Omental fat pad (tissue), 4 donors: ENCODE measurements at places on chromosomes 12 and 14. TPM values are rescaled to one million over a fixed set of nuclear protein-coding genes. Genes with fewer than 3 reads are reported as not detected.

The RERGL gene
- not detected for total RNA-seq

The TAS2R9 gene
- not detected for total RNA-seq

GRCh38 chr14:52413729-52414408, 99.8 kb downstream of the PTGER2 start:
- no peak for DNase-seq

DNA sequence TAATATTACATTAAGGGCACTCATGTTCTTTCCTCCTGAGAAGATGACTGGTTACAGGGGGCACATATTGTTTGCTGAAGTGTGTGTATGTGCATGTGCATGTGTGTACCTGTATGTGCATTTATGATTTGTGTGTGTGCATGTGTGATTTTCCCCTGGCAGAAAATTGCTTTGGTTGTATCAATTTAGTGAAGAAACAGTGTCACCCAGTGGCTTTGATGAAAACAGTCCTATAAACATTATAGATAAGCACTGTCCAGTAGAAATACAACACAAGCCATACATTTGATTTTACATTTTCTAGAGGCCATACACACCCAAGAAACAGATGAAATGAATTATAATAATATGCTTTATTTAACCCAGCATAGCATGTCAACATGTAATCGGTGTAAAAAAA, 8.6 kb downstream of the PDE3A start:
- no peak for DNase-seq

DNA sequence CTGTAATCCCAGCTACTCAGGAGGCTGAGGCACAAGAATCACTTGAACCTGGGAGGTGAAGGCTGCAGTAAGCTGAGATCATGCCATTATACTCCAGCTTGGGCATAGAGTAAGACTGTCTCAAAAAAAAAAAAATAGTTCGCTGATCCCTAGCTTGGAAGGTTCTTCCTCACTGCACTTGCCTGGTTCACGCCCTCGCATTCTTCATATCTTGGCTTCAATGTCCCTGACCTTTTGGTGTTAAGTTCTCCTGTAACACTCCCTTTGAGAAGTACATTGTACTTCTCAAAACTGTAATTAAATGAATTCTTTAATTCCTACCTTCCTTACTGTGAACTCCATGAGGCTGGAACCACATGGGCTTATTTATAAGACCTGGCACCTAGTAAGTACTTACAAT, 16.5 kb upstream of the TPCN1 start:
- no peak for DNase-seq

- no peak for DNase-seq
Measured at GRCh38 chr12:83388551-83388950, 701.8 kb downstream of the TMTC2 start.
